ENCODE measurements at places on chromosomes 5 and 9.

DNA sequence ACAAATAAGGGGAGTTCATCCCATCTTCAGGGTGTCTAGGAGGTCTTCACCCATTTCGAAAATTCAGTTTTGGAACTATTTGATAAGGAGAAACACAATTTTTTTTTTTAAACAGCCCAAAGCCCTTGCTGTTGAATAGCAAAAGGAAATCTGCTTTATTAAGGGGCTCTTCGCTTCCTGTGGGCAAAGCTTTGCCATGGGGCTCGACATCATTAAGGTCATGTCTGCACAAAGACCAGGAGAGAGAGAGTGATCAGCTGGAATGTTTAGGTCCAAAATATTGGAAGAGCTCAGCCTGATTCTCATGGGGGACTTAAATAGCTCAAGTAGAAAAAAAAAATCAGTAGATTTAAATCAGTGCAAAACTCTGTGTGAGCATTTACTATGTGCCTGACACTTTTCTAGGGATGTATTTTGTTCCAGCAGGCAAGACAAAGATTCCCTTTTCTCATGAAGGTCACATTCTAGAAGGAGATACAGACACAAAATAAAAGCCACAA lies 564.6 kb upstream of the KLF4 start:
- DNase-seq: no peak

DNA sequence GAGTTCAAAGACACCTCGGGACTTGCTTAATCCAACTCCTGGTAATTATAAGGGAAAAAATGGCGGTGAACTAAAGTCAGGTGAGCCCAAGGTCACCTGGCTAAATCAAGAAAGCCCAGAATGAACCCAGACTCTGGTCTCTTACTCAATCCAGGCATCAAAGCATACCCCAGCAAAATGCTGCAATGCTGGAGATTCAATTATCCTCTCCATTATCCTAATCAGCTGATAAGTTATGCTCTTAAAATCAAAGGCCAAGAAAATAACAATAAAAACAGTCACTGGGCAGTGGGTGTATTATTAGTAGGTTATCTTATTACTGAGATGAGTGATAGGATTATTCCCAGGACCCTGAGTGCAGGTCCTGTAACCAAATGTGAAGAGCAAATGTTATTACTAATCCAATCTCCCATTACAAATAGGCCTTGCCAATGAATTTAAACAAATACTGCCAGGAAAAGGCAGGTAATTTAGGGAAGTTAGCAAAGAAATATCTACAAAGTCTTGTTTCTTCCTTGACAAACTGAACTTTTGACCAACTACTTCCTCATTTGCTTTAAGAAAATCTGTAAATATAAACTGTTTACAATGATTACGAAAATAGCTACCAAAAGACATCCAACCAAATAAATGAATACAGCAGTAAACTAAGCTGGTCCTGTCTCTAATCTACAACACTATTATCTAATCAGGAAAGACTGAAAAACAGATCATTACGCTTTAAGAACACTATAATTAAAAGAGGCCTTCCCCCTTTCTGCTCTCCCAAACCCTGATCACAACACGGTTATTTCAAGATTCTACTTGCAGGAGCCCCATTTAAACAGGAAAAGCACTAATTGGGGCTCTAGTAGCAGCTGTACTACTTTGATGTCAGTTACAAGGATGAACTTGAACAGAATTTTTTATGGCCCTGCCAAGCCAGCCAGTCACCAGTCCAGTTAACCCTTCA lies 103.2 kb downstream of the MED27 start:
- DNase-seq: no peak

- DNase-seq: no peak
Observed at GRCh38 chr5:334903-335739, 13.6 kb downstream of the AHRR start.

DNA sequence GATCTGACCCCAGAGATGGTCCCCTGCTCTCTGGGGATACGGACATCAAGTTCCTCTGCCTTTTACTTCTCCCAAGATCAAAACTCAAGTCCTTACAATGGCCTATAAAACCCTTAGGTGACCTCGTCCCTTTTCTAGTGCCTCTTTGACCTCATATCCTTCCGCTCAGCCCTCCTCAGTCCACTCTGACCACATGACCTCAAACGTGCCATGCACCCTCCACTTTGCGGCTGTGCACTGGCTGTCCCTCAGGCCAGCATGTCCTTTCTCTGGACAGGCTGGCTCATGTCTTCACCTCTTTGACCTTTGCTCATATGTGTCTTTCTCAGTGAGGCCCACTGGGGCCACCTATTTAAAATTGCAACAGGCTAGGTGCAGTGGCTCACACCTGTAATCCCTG lies 14.7 kb downstream of the TRMO start:
- DNase-seq: no peak

DNA sequence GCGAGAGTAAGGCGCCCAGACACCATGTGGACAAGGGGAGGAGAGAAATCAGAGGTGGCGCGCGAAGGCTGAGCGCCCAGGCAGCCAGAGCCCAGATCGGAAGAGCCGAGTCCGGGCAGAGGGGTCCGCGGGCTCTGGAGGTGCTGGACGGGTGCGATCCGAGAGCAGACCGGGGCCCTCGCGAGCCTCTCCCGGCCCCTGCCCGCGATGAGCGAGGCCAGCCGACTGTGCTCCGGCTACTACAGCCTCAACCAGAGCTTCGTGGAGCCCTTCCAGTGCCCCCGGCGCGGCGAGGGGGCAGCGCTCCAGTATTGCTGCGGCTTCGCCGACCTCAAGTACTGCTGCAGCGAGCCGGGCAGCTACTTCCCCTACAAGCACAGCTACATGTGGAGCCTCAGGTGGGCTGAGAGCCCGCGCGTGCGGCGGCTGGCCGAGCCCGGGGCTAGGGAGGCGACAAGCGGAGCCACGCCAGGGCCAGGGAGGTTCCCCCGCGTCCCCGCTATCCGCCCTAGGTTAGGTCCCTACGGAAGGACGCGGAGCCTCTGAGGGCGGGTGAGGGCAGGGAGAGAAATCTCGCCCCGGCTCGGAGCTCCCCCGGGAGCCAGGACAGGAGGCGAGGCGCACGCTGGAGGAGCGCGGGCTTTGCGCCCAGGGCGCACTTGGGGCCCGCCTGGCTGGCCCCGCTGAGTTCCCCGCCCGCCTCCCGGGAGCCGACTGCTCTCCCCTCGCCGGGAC lies at the start of gene SHISAL2B:
Gene SHISAL2B (plus strand): TSS at position 87 of the 735 bp plus-strand sequence. CDS start 121 bp downstream, at position 208.
- DNase-seq: no peak

DNA sequence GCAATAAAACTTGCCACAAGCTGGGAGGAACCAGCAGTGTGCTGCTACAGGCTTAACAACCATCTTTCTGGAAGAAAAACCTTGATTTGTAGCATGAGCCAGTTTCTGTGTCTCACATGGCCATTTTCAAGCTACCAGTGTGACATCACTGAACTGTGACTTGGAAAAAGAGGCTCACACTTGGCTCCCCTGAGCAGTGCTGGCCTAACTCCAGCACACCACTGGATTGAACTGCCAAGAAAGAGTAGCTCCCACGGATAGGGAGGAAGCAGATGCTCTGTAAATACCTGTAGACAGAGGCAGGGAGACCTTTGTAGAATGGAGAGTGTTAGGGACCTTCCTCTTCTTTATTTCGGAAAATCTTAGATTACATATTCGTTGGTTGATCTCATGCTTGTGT lies 197.9 kb downstream of the SH3GL2 start:
- DNase-seq: peak; percentile 17

GRCh38 chr5:97623441-97623840 lies 440.4 kb upstream of the RIOK2 start:
- no peak for DNase-seq

DNA sequence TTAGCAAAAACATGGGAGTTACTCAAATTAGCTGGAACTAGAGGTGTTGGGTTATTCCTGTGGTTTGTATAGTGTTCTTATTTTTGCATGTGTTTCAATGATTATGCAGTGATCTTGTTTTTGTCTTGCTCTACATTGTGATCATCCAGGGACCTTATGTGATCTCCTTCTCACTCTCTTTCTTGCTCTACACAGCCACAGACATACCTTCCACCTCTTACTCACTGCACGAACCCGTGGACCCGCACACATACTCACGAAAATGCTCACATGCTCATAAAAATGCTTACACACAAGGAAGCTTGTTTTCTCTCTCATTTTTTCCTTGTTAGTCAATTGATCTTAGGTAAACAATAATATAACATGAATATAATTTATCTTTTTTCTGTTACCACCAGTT lies 187.1 kb downstream of the KDM4C start:
- DNase-seq: no peak

GRCh38 chr5:52684051-52684450 lies 103.7 kb upstream of the ITGA1 start:
- no peak for DNase-seq

DNA sequence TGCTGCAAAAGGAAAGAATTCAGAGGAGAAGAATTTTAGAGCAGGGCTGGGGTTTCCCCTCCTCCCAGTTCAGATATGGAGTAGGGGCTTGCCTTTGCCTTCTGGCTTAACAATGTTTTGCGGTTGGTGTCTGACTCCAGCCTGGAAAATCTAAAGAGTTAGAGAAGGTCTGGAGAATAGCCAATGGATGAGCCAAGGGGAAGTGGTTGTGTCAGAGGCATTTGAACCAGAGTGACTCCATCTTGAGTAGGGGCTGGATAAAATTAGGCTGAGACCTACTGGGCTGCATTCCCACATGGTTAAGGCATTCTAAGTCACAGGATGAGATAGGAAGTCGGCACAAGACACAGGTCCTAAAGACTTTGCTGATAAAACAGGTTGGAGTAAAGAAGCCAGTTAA lies 133.7 kb downstream of the DIRAS2 start:
- DNase-seq: no peak

Measured in forelimb muscle (tissue), 1 donor.